SK-N-SH (cell line): ENCODE measurements at places on chromosomes 2 and 18. TPM values are rescaled to one million over a fixed set of nuclear protein-coding genes. Genes with fewer than 3 reads are reported as not detected.

RAPGEF4 gene
- 0.30 and 1.2 TPM in 2 replicates for polyA plus RNA-seq

LHCGR gene
- not detected in 2 replicates for polyA plus RNA-seq

ACMSD gene
- not detected in 2 replicates for polyA plus RNA-seq

ATAD2B gene
- polyA plus RNA-seq, result 1.3 and 1.7 TPM in 2 replicates

UCN gene
- polyA plus RNA-seq, result 2.8 and 2.9 TPM in 2 replicates

DES gene
- 0.21 and 0.28 TPM in 2 replicates for polyA plus RNA-seq

DNA sequence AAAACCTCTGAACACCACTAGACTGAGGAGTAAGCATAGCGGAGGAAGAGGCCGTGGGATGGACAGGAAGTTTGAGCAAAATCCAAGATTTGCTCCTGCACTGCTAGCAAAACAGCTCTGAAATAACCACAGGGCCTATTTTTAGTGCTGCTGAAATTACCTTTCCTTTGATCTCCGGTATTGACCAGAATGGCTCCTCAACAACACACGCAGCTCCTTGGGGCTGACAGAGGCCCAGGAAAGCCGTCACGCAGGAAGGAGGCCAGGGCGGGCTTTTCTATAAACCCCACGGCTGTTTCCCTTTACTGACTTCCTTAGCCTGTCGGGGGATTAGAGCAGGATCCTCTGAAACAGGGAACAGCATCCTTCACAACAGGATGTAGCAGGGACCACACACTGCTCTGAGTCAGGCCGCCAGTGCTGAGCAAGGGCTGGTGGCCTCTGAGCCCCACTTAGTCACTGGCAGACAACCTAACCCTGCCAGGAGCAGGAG, 80.8 kb upstream of the LCLAT1 start:
- no peak overlapping the region for H3K4me3 ChIP-seq
- H3K36me3 ChIP-seq, result no peaks in the 10 kb centered on the region
- H3K4me1 ChIP-seq, result no peaks in the 10 kb centered on the region
- no peaks in the 10 kb centered on the region for H3K27me3 ChIP-seq

DNA sequence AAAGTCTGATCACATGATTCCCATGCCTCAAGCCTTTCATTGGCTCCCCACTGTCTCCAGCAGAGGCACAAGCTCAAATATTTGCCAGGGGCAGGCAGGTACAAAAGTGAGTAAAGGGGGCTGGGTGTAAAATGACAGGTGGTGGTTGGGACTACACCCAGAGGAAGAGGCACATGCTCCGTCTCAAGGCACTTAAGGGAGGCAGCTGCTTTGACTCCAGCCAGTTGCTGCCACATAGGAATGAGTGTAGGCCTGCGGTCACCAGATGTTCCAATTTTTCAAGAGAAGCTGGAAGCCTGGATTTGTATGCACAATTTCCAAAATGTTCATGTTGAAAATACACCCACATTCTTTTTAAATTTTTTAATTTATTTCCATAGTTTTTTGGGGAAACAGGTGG, 164.4 kb downstream of the UPP2 start:
- H3K4me3 ChIP-seq, result no peak overlapping the region
- no peaks in the 10 kb centered on the region for H3K4me1 ChIP-seq
- no peaks in the 10 kb centered on the region for H3K27me3 ChIP-seq
- no peak for DNase-seq
- H3K36me3 ChIP-seq, result no peaks in the 10 kb centered on the region

DNA sequence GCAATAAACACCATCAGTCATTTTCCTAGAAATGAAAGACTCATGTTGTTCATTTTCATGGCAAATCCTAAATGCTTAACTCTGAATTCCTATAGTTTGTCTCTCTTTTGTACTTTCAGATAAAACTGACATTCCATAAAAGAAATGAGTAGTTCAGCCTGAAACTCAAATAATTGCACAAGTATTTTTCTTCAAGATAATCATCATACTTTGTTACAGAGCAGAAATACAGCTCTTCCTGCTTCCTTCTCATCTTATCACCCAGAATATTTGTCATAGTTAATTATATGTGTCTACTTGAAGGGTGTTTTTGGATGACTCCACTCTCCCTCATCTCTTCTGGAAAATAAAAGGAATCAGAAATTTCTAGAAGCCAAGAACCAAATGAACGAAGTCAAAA, 141.1 kb downstream of the HNMT start:
- H3K27me3 ChIP-seq, result no peaks in the 10 kb centered on the region
- H3K27ac ChIP-seq, result no peak overlapping the region; the same call in 1 of the 2 replicates
- H3K4me3 ChIP-seq, result no peak overlapping the region
- no peak for DNase-seq

GRCh38 chr2:157441072-157441454, 2.8 kb downstream of the CYTIP start:
- H3K4me1 ChIP-seq, result peaks cover 12% of the 10 kb centered on the region
- peaks cover 28% of the 10 kb centered on the region; the same call in 1 of the 2 replicates for H3K27me3 ChIP-seq
- H3K27ac ChIP-seq, result no peak overlapping the region
- H3K36me3 ChIP-seq, result no peaks in the 10 kb centered on the region
- DNase-seq, result no peak

- DNase-seq, result no peak
- H3K27ac ChIP-seq, result no peak overlapping the region
- H3K27me3 ChIP-seq, result no peaks in the 10 kb centered on the region
- no peak overlapping the region for H3K4me3 ChIP-seq
Observed at GRCh38 chr2:46548521-46549144, 69.3 kb downstream of the TMEM247 start.

DNA sequence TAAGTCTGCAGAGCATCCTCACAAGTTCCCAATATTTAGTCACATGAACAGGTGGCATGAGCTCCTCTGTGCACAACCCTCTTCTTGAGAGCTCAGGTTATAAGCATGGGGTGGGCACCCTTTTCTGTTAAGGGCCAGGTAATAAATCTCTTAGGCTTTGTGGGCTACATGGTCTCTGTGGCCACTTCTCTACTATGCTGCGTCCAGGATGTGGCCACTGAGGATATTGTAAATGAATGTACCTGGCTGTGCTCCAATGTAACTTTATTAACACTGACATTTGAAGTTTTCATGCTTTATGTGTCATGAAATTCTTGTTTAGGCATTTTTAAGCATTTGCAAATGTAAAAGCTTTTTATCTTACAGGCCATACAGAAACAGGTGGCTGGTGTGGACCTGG, 116.8 kb upstream of the ST6GAL2 start:
- no peak for DNase-seq
- no peak overlapping the region for H3K4me3 ChIP-seq
- peaks cover 4% of the 10 kb centered on the region for H3K4me1 ChIP-seq
- H3K36me3 ChIP-seq, result no peaks in the 10 kb centered on the region

GRCh38 chr2:99299580-99299979, 1.4 kb downstream of the LYG1 start:
- no peak for DNase-seq
- H3K27me3 ChIP-seq, result no peaks in the 10 kb centered on the region
- H3K4me3 ChIP-seq, result no peak overlapping the region
- no peaks in the 10 kb centered on the region for H3K36me3 ChIP-seq

DNA sequence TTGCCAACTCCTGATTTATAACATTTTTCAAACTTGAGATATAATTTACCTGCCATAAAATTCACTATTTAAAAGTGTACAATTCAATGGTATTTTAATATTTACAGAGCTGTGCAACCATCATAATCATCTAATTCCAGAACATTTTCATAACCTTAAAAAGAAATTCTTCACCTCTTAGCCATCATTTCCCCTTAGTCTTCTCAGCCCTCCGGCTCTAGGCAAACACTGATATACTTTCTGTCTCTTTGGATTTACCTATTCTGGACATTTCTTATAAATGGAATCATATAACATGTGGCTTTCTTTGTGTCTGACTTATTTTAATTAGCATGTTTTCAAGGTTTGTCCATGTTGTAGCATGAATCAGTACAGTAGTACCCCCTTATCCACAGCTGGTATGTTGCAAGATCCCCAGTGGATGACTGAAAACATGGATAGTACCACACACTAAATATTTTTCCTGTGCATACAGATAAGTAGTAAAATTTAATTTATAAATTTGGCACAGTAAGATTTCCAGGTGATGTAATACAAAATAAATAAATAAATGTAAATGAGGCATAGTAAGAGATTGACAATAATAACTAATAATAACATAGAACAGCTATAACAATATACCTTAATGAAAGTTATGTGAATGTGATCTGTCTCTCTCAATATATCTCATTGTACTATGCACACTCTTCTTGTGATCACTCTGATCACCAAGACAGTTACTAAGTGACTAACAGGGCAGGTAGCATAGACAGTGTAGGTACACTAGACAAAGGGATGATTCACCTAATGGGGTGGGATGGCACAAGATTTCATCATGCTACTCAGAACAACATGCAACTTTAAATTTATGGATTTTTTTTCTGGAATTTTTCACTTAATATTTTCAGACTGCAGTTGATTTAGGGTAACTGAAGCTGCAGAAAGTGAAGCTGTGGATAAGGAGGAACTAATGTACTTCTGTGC, 73.1 kb downstream of the RAB3GAP1 start:
- H3K27ac ChIP-seq, result no peak overlapping the region
- H3K4me3 ChIP-seq, result no peak overlapping the region
- no peaks in the 10 kb centered on the region for H3K4me1 ChIP-seq
- no peaks in the 10 kb centered on the region for H3K27me3 ChIP-seq
- peaks cover 36% of the 10 kb centered on the region for H3K36me3 ChIP-seq
- no peak for DNase-seq

DNA sequence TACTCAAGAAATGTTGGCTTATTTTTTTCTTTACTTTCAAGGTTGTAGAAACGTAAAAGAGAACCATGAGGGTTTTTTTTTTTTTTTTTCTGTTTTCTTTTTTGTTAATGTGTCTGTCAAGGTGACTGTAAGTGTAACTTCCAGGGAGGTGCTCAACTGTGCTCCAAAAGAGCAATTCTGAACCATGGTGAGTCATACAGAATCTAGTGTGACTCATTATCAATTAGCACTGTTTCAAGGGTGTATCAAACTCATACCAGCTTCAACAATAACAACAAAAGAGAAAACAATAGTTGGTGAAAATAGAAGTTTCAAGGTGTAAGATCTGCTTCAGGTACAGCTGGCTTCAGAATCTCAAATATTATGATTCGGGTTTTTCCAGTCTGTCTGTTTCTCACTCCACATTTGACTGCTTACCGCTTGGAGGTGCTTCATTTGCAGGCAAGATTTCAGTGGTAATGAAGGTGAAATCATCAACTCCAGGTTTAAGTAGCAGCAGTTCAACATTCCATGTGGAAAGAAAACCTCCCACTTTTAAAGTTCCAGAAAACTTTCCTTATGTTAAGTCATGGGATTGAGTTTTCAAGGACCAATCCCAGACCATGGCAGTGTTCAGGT, 850.6 kb downstream of the CNTNAP5 start:
- H3K36me3 ChIP-seq, result no peaks in the 10 kb centered on the region
- no peak overlapping the region for H3K4me3 ChIP-seq
- H3K27ac ChIP-seq, result no peak overlapping the region

DNA sequence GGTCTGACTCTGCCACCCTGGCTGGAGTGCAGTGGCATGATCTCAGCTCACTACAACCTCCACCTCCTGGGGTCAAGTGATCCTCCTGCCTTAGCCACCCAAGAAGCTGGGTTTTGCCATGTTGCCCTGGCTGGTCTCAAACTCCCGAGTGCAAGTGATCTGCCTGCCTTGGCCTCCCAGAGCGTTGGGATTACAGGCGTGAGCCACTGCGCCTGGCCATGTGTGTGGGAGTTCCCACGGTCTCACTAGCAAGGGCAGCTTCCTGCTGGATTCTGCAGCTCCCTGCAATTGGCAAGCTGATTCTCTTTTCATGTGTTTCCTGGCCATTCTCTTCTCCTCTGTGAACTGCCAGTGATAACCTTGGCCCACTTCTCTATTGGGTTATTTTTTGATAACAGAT, 84.0 kb downstream of the USP40 start:
- H3K4me3 ChIP-seq, result no peak overlapping the region
- peaks cover 16% of the 10 kb centered on the region for H3K4me1 ChIP-seq
- H3K27me3 ChIP-seq, result no peaks in the 10 kb centered on the region
- H3K36me3 ChIP-seq, result peaks cover 39% of the 10 kb centered on the region
- H3K27ac ChIP-seq, result no peak overlapping the region
- no peak for DNase-seq

GRCh38 chr18:46481048-46481846, 175.8 kb downstream of the LOXHD1 start:
- H3K36me3 ChIP-seq, result no peaks in the 10 kb centered on the region
- no peak overlapping the region for H3K27ac ChIP-seq
- peaks cover 9% of the 10 kb centered on the region; the same call in 1 of the 2 replicates for H3K4me1 ChIP-seq
- DNase-seq, result peak; percentile 64

GRCh38 chr2:134212746-134213145, 41.1 kb upstream of the MGAT5 start:
- no peak overlapping the region for H3K27ac ChIP-seq
- H3K36me3 ChIP-seq, result no peaks in the 10 kb centered on the region
- no peak overlapping the region for H3K4me3 ChIP-seq
- no peaks in the 10 kb centered on the region for H3K4me1 ChIP-seq
- H3K27me3 ChIP-seq, result no peaks in the 10 kb centered on the region
- no peak for DNase-seq
